ENCODE measurements at places on chromosomes 13 and 19.

DNA sequence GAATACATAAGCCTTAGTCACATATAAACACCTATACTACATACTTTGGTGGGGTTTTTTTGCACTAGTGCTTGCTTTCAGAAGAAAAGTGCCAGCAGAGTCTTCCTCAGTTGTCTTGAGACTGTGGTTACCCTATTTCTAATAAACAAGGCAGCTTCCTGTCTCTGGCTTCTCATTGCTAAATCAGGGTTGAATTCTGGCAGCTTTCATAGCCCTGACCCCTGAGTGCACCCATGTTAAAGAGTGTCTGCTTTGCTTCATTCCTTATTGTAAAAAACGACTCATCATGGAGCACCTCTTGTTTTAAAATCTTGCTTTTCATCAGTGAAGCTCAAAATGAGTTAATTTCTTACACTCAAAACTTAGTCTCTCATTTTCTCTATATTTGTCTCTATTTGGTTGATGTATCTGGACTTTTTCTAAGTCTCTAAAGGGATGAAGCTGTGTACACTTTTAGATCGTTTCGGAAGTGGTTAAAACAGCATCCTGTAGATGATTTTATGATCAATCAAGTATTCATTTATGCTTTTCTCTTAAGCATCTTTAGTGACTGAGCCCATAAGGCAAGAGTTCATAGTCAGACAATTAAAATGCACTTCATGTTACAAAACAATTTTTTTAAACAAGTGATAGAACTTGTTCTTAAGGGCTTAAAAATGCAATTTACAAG lies 72.1 kb downstream of the KLF12 start:
- DNase-seq: peak; percentile 38

DNA sequence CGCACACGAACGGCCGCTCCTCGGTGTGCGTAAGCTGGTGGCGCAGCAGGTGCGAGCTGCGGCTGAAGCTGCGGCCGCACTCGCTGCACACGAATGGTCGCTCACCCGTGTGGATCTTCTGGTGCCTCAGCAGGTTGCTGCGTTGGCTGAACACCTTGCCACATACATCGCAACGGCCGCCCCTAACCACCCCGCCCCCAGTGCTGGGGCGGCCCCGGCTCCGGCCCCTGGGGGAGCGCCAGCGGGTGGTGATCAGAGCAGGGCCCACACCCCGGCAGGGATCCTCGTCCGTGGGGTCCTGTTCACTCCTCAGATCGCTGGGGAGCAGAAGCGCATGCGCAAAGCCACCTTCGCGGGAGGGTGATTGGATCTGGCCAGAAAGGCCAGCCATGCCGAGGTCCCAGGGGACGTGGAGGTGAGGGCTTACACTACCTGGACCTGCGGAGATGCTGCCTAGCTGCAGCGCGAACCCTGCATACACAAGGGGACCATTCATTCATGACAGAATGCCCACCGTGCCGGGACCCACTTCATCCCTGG lies 4.7 kb upstream of the UBE2M start:
- peak; percentile 57 for DNase-seq

DNA sequence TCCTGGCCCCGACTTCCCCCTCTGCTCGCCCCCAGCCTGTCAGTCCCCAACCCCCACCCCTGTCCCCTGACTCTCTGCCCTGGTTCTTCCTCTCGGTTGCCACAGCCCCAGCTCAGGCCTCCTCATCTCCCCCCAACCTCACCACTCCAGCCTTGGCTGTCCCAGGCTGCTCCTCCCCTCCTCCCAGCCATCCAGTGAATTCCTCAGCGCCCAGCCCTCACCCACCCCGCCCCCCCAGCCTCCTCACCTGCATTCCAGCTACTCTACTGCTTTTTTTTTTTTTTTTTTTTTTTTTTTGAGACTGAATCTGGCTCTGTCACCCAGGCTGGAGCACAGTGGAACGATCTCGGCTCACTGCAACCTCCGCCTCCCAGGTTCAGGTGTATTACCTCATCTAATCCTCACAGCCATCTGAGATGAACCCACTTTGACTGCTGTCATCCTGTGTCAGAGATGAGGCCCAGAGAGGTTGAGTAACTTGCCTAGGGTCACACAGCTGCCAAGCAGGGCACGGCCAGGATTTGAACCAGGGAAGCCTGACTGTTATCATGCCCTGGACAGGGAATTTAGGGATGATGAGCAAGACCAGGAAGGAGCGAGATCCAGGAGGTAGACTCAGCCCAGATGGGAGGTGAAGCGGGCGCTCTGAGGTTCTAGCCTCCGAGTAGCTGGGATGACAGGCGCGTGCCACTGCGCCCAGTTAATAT lies 2.6 kb downstream of the SULT2B1 start:
- DNase-seq: no peak

DNA sequence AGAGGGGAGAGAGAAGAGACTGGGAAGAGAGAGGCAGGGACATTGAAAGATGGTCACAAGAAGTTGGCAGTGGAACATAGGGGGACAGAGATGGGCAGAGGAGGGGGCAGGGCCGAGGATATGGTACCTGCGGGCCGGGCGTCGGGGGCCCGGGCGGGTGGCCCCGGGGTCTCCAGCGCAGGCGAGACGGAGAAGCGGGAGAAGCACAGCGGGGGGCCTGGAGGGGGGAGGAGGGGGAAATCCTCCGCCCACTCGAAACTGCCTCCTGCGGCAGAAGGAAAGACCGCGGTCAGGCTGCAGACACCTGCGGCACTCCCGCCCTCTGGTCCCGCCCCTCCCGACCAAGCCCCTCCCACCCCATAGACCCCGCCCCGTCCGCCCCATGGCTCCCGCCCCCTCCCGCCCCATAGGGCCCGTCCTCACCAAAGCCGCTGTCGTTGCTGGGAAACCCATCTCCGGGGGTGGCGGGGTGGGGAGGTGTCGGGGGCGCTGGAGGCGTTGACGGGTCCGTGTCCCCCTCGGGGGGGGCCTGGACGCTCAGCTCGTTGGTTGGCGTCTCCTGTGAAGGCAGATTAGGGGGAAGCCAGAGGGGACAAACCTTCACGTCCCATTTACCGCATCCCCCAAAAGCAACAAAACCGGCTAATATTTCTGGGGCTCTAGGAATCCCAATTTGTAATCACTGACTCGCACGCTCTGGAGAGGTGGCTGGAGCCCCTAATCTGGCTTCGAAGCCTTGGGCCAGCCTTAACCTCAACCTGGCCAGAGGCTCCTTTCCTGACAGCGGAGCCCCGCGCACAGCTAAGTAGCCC lies 20.4 kb downstream of the LMTK3 start:
- peak; percentile 71 for DNase-seq

DNA sequence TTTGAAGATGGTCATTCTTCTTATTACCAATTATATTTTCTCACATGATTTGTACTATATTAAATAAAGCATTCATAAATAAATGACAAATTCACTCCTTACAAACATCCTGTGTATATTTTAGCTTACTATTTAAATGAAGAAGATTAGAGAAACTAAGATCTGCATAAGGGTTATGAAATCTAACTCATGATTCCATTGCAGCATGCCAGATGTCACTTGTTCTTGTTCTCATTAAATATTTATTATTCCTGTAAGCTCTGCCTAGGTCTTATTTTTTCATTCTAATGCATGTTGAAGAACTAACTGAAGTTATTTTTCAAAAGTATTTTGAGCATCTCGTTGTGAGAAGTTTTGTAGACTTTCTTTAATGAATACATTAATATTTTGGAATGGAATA lies 18.3 kb downstream of the NUP58 start:
- DNase-seq: no peak

GRCh38 chr13:59906413-59907049 lies 257.2 kb downstream of the DIAPH3 start:
- DNase-seq: no peak

DNA sequence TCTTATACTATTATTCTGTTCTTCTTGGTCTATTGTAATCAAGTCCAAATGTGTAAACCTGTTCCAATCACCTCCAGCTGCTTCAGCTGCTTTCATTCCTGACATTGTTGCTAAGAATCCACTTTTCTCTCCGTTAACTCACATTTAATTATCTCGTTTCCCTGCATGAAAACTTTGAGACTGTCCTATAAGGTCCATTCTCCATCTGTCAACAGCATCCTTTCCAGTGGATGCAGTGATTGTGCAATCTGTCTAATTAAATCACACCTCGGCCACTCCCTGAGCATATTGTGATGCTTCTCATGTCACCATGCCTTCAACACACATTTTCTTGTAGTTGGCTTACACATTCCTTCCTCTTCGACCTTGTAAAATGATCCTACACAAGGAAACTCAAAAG lies 1626.9 kb upstream of the SLC10A2 start:
- no peak for DNase-seq

Measured in CD4-positive, alpha-beta T cell treated with Interleukin-6 for 4 hours (primary cell).